ENCODE measurements at places on chromosomes 7 and 10.

GRCh38 chr10:34080485-34081346, 734.4 kb downstream of the PARD3 start:
- no peak for DNase-seq

- no peak for DNase-seq
Measured at GRCh38 chr7:36937754-36938563, 213.7 kb upstream of the AOAH start.

DNA sequence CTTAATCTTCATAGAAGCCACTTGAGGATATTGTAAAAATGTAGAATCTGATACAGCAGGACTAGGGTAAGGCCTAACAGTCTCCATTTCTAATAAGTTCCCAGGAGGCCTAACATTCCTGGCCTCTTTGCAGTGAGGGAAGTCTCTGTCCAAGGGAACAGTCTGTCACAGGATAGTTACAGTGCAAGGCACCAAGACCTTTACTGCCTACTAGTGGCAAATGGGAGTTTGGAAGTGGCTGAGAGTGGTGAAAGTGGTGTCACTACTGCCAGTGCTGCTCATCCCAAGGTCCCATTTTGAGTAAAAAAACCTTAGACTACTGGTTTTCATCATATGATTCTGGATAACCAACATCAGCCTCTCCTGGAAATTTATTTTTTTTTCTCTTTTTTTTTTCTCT, 619.5 kb upstream of the SEMA3D start:
- no peak for DNase-seq

GRCh38 chr10:101875068-101875688, 31.6 kb upstream of the KCNIP2 start:
- DNase-seq: no peak

DNA sequence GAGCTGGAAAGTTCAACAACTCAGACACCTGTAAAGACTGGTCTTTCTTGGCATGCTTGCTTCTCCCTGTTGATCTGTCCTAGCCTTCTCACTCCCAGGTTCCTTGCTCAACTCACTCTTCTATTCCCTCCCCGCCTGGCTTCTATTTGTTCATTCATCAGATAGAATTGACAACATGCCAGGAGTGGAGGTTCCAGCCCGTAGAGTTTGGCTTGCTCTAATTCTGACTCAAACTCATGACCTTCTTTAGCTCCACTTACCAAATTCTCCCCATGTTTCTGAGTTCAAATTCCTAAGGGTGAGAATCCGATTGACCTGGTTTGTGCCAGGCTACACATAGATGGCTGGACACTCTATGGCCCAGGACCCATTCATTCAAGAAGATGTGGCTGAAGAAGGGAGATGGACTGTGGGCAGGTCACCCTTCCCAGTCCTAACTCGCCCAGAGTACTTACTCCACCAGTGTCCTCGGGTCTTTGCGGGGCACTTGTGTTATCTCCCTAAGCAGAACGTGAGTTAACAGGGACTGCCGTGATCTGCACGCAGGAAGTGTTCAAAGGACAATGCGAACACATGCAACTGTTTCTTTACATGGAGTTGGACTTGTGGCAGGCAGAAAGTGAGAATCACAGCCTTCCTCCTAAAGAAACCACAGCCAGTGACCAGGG, 4.0 kb upstream of the TMEM236 start:
- DNase-seq: no peak

- DNase-seq: no peak
Measured at GRCh38 chr10:125325326-125325725, 165.0 kb upstream of the CTBP2 start.

Data from activated CD4-positive, alpha-beta T cell treated with anti-CD3 and anti-CD28 coated beads, Interleukin-2, amount 50 U/mL, for 24 hours (primary cell).